ENCODE measurements at places on chromosomes 12 and 14.
A peak's percentile ranks its signal among the peaks of the same experiment; 100 is the strongest.

- DNase-seq: no peak
These were observed 223.9 kb downstream of the PTPRO start for GRCh38 chr12:15546102-15546701.

DNA sequence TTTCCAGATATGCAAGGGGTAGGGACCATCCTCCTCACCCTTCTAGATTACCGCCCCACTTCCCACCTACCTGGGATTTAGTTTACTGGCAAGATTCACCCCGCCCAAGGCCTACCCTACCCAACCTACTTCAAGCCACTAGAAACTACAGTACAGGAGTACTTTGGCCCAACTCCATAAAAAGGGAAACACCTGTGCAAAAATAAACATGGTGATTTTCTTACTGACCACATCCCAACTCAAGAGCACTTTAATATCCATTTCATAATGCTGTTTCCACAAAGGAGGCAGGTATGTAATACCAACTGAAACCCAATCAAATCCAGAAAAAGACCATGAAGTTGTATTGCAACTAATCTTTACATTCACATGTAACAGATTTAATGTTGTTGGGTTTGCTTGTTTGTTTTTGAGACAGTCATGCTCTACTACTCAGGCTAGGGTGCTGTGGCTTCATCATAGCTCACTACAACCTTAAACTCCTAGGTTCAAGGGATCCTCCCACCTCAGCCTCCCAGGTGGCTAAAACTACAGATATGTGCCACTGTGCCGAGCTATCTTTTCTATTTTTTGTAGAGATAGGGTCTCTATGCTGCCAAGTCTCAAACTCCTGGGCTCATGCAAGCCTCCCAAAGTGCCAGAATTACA is 41.7 kb upstream of the RAP1B start:
- DNase-seq: peak; percentile 70

DNA sequence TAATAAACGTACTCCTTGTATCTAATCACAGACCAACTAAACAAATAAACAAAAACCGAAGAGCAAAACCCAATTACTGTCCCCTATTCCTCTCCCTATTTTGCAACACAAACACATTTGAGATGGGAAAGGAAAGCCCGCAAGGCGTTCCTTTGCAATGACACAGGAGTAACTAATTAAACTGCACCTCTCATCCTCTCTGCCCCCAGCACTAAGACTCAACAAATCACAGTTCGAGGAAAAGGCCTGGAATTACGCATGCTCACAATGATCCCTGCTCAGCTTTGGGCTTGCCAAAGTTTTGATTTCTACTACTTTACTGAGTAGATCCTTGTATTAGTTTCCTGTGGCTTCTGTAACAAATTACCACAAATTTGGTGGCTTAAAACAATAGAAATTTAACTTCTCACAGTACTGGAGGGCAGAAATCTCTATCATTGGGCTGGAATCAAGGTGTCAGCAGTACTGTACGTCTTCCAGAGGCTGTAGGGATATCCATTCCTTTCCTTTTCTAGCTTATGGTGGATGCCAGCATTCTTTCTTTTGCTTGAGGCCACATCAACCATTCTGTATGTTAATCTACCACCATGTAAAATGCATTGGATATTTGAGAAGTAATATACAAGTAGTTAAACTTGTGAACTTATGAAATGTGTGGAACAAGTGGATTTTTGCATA is 123.0 kb downstream of the NAV3 start:
- no peak for DNase-seq

DNA sequence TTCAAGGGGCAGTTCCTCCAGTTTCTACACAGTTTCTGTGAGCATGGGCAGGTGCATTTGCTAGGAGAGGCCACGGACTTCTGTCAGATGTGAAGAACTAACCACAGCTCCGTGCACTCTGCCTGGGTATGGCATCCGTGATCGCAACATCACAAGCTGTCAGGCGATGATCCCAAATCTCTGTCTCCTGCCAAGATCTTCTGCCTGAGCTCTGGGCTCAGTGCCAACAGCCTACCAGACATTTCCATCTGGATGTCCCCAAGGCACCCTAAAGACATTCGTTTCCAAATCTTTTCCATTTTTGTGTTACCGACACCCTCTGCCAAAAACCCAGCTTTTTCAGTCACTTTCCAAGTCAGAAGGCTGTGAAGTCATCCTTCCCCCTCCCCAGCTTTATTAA is 292.1 kb downstream of the GLT1D1 start:
- no peak for DNase-seq

- no peak for DNase-seq
These were observed 958.9 kb downstream of the LRFN5 start for GRCh38 chr14:42565556-42565955.

GRCh38 chr12:88579601-88580050 is 645 bp downstream of the KITLG start:
- DNase-seq: no peak

GRCh38 chr12:89451841-89452251 is 72.8 kb downstream of the GALNT4 start:
- DNase-seq: no peak

- DNase-seq: no peak
These were observed 190.5 kb upstream of the PLXNC1 start for GRCh38 chr12:93957870-93958269.

GRCh38 chr12:132772606-132773005 is 11.0 kb upstream of the ANKLE2 start:
- no peak for DNase-seq

DNA sequence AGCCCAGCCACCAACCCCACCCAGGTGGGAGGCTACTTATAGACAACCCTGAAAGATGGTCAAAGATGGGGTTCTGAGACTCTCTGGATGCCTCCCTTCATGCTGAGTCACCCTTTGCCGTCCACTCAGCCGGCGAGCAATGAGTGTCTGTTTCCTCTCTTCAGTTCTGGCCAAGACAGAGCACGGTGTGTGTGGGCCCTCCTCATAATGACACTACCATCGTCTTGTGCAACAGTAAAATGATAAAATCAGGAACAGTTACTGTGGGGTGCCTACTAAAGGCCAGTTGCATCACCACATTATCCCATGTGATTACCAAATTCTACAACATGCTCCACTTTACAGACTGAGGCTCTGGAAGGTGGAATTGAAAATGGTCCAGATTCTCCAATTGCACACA is 7.0 kb upstream of the BDKRB1 start:
- DNase-seq: no peak

DNA sequence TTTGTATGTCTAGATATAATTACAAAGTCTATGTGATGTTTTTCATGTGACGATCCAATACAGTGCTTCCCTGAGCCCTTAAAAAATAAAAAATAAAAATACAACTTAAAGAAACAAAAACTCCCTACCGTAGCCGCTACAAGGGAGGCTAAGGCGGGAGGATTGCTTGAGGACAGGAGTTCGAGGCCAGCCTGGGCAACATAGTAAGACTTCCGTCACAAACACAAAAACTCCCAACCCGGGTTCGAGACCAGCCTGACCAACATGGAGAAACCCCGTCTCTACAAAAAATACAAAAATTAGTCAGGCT is 669 bp upstream of the CDKN3 start:
- DNase-seq: no peak

DNA sequence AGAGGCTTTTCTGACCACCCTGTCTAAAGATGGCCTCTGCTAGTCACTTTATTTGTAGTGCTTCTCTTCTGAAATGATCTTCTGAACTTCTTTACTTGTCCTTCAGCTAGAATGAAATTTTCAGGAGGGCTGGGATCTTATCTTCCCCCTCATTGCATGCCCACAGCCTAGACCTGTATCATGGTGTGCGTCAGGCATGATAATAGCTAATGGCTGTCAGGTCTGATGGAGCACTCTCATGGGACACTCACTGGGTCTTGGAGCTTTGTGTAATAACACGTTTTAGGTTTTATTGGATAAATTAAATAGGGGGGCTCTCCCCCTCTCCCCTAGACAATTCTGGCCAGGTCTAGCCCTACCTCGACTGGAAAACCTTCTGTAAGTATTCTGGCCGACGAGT is 97.1 kb upstream of the NRXN3 start:
- no peak for DNase-seq

DNA sequence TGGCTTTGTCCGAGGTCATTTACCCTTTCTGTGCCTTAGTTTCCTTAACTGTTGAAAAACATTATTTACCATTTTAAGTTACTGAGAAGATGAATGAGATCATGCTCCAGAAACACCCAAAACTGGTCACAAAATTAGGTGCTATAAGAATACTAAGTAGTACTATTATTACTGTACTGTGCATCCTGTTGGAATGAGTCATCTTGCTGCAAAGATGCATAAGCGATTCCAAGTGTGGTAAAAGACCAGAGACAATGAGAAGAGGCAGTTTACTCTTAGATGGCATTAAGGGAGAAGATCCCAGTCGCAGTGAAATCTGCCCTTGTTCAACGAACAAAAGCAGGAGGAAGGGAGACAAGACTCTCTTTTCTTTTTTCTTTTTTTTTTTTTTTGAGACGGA is 4.2 kb upstream of the PLEKHA5 start:
- DNase-seq: no peak

DNA sequence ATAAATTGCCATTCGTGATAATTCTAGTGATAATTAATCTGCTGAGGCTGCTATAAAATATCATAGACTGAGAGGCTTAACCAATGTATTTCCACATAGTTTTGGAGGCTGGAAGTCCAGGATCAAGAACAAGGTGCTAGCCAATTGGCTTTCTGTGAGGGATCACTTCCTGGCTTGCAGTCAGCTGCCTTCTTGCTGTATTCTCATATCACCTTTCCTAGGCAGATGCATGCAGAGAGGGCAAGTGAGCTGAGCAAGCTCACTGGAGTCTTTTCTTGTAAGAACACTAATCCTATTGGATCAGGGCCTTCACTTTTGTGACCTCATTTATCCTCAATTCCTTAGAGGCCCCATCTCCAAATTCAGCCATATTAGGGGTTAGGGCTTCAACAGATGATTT is 640.7 kb downstream of the DIO2 start:
- DNase-seq: no peak

DNA sequence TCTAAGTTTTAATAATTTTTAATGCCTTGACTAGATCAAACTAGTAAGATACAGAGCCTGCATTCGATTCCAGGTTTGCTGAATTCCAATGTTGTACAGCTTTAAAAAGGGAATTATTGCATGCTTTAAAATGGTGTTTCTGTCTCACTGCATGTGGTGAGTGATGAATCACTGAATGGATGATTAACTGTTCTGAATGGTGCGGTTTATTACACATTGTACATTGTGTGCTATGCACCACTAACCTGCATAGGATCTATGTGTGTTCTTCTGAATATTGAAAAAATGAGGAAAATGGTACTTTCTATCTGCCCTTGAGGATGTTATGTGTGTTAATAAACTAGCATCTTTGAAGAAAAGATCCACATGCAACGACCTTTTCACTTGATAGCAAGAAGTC is 231.7 kb downstream of the NRXN3 start:
- no peak for DNase-seq

DNA sequence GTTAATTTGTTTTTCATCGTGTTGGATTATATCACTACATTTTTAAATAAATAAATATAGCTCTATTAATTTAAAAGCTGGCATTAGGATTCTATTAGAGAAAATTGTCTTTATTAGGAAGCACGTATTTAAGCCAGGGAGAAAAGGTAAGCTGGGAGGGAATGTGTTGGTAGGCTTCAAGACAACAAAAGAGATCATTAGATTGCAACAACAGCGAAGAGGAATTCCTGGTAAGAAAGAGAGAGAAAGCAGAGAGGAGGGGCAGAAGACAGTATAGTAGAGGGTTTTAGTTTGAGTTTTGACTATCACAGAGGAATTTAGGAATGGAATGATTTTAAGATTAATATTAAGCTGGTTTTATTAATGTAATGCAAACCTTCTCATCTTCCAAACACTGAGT is 613.6 kb upstream of the USP15 start:
- no peak for DNase-seq

DNA sequence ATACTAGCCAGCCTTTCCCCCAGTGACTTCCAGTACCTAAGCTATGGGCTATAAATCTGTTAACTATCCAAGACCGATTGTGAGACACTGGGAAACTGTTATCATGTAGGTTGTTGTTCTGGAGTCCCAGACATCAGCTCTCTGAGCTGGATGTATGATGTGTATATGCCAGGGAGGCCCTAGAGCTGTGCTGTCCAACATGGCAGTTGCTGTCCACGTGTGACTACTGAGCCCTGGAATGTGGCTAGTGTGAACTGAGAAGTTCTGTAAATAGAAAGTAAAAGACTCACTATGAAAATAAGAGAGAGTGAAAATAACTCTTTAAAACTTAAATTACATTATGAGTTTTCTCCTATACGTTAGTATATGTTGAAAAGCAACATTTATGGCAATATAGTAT is 755.8 kb upstream of the FBXO33 start:
- DNase-seq: no peak

DNA sequence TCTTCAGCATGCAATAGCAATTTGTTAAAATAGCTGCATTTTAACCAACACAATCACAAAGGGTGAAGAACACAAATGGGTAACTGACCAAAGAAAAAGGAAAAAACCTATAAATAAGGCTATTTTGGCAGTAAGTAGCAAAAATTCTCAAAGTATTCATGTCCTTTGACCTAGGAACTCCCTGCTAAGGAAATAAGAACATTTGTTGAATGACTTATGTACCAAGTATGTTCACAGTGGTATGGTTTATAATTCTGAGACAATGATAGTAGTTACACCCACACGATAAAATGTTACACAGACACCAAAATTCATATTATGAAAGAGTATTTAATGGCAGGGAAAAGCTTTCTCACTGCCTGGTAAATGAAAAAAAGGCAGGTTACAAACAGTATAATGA is 16.9 kb downstream of the CCDC88C start:
- no peak for DNase-seq

DNA sequence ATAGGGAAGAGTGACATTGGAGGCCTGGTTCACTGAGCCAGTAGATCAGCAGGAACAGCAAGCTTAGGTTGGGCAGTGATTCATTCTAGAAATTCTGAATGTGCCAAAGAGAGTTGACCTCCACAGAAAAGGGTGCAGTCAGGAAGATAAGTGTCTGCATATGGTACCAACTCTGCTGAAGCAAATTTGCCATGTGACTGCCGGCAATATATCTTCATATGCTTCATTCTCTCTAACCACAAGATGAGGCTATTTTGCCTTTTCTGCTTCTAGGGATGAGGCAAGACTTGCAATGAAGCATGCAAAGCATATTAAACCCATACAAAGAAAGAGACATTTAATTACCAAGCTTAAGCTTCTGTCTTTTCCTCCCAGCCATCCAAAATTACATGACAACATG is 13.6 kb downstream of the CCDC198 start:
- DNase-seq: no peak

- no peak for DNase-seq
These were observed 17.9 kb upstream of the KTN1 start for GRCh38 chr14:55562135-55562534.

- no peak for DNase-seq
These were observed 1.2 kb downstream of the ABHD4 start for GRCh38 chr14:22599349-22599748.

DNA sequence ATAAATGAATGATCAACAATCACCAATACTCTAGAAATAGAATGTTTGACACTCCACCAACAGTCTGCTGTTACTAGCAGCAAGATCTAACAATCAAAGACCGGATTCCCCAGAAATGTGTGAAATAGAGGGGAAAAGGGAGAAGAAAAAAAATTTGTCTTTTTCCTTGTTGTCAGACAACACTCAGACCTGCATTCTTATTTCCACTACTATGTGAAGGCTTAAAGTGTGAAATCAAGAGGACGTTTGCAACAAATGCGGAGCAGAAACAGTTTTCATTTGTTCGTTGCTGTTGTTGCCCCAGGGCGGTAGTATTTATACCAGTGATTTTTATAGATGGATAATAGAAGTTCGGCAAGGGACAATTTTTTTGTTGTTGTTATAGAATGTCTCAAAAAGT is 9.2 kb downstream of the NKX2-1 start:
- DNase-seq: no peak

GRCh38 chr12:93601591-93601990 is 29.1 kb downstream of the SOCS2 start:
- DNase-seq: no peak

Measured in NCI-H510A (cell line).